Hematopoietic multipotent progenitor cell treated with erythropoietin and hydrocortisone succinate and interleukin-3 and kit ligand, for 15 days (in vitro differentiated cells): ENCODE measurements at places on chromosomes 3 and 15.
A peak's percentile ranks its signal among the peaks of the same experiment; 100 is the strongest.

- peak; percentile 34 for DNase-seq
Observed at GRCh38 chr15:41284427-41285177, 47.8 kb downstream of the OIP5 start.

DNA sequence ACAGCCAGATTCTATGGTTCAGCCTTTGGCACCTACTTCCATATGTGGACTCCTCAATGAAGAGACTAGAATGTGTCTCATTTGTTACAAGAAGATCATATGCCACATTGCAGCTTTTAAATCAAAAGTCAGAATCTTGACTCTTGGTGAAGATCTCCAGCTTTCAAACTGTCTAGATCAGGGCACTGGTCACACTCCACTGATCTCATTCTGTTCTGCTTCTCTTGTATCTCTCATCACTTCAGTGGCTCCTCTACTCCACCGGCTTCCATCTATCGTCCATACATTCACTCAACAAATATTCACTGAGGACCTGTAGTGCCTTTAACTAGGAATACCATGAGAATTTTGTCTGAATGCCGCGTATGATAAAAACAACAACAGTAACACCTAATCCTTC, 203.3 kb upstream of the LPP start:
- DNase-seq = no peak

DNA sequence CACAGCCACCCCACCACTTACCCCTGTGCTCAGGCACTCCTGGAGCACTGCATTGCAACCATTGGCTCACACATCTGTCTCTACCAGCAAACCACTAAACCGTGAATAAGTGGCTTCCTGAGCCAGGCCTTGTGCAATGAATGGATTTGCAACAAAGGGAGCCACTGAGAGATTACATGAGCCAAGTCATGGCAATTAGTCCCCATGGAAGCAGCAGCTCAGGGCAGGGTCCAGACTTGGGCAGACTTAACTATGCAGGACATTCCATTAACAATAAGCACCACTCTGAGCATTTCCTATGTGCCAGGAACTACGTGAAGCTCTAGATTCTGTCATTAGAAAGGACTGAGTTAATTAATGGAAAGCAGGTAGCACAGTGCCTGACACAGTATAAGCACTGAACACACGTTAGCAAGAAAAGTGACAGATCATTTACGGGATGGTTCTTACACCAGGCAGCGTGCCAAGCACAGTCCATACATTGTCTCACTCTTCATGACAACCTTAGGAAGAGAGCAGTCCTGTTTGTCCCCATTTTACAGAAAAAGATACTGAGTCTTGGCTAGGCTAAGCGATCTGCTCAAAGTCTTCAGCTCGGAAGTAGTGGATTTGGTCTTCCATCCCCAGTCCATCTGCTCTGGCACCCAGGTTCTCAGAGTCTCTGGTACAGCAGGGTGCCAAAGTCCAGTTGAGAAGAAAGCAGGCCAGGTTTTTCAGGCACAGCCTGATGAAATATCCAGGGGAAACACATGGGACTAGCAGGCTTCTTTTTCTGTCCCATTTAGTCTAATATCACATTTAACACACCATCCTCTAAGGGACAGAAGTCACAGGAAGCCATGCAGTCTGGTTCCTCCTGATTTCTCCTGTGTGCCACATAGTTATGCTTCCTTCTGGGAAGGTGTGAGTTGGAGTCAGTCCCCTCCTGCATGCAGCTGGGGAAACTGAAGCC, 44.1 kb downstream of the LIPC start:
- DNase-seq = no peak

DNA sequence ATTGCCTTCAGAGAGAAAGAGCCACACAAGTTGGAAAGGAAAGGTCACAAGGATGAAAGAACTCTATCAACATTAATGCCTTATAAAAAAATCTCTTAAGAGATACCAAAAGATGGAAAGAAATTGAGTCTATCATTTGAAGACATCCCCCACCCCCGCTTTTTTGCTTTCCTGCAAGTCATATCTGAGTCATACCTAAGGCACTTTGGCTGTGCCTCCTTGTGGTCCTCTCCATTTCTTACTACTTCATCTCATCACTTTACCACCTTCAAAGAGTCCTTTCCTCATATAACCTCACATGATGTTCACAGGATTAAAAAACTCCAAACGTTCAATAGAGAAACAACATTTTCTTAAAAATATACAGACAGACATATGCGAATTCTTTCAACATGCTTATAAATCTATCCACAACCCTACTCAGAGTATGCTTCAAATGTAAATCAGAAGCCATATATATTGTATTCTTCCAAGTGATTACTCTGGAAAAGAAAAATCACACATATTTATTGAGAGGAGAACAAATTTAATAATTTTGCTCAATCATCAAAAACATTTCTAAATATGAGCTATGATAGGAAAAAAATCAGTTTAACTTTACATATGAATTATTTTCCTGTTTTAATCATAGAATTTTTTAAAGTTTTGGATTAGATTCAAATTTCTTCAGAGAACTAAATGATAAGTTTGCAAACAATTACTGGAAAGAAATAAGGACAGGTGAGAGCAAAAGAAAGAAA, 1003.9 kb upstream of the CFAP20DC start:
- DNase-seq = no peak

DNA sequence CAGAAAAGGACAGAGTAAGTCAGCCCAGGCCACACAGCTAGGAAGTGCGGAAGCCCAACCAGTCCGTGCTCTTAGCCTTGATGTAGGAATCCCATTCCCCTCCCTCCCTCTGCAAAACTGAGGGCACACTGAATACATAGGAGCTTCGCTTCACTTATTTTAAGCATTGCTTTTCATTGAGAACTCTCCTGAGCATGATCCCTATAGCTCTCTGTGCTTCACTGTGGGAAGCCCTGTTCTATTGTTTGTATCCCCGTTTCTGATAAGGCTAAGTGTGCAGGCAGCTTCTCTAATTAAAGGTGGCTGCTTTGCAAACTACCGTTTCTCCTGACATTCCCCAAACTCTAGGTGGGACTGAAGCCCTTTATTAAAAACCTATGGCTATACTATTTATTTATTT, 29.9 kb downstream of the IL5RA start:
- no peak for DNase-seq

- DNase-seq = no peak
Observed at GRCh38 chr3:114179575-114179974, 723 bp upstream of the DRD3 start.
